ENCODE measurements at places on chromosomes 4 and X. TPM values are rescaled to one million over a fixed set of nuclear protein-coding genes. Genes with fewer than 3 reads are reported as not detected.

DNA sequence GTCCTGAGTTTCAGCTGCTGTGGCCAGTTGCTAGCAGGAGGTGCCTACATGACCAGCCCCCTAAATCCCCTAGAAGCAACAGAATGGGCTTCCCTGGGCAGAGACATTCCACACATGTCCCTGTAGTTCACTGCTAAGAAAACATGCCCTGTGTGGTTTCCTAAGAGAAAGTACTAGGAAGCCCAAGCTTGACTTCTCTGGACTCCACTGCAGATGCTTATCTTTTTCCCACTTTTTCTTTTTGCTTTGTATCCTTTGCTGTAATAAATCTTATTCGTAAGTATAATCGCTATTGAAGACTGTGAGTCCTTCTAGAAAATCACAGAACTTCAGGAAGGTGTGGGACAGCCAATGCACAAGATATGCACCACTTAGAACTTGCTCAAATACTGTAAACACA lies 15.6 kb downstream of the RPGR start:
- DNase-seq, result no peak

DNA sequence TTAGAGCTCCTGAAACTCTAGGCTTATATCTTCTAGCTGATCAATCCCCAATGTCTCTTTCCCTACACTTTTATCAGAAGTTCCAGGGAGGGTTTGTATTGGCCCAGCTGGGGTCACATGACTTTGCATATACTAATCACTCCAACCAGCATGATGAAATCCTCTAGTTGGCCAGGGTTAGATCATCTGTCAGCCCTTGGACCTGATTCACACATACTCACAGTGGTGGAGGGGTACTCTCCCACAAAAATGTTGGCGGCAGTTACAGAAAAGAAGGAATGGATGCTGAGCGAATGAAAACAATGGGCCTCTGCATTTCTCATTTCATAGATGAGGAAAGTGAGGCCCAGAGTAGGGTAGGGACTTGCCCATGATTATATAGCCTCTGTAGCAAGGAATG lies 151.1 kb downstream of the PJA1 start:
- no peak for DNase-seq

DNA sequence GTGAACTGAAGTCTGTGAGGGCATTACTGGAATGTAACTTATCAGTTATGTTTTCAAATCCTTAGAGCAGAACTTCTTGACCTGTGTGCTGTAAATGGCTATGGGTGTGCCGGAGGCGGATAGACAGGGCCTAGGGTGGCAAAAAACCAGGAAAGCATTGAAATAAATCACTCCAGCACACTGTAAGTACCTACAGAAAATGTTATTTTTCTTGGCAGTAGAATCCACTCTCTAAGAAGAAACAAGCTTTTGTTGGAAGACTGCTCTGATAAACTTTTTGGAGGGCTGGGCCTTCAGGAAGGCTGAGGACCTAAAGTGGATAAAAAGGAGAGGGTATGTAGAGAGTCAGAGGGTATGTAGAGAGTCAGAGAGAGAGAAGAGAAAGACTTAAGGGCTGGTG lies 14.9 kb downstream of the CPE start:
- no peak for DNase-seq

GRCh38 chrX:12945494-12945893 lies 29.4 kb upstream of the TMSB4X start:
- DNase-seq, result no peak

DNA sequence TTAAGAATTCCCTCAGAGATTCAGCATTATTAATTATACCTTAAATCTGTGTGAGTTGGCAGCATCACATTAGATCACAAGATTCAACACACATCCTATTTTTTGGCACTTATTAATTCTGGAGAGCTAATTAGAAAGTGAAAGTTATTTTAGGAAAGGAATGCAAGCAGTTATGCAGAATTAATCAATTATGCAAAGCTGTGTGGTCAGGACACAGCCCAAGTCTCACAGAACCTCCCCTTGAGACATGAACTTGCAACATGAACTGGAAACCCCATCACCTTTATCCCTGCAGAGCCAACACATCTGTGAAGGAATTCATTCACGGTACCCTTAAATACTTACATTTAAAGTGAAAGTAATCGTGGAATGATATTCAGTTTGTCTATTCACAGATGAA lies 80.5 kb downstream of the TSPAN5 start:
- DNase-seq, result no peak

The RIPPLY1 gene
- total RNA-seq, result not detected

DNA sequence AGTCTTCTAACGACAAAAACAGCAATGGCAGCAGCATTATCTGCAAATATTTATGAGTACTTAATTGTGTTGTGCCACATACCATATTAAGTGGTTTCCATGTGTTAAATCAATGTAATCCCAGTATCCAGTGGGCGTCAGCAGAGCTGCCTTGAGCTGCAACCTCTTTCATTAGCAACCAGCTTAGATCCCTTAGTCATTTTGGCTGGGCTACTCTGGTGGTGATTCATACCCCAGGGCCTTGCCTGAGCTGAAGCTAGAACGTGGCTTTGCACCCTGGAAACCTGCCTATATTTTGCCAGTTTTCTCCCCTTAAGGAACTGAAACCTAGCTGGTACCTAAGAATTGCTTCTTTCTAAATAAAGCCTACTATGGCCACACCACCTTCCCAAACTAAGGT lies 474.3 kb upstream of the FTHL17 start:
- DNase-seq, result no peak

Measured in upper lobe of left lung (tissue), 6 donors.